ENCODE measurements at places on chromosomes 6 and 20. TPM values are rescaled to one million over a fixed set of nuclear protein-coding genes. Genes with fewer than 3 reads are reported as not detected.

The OGFR gene
- 13.0 TPM for polyA plus RNA-seq

The LAMA2 gene
- 146 TPM for polyA plus RNA-seq

The OSTM1 gene
- 28.3 TPM for polyA plus RNA-seq

The VSX1 gene
- not detected for polyA plus RNA-seq

The TP53TG5 gene
- polyA plus RNA-seq: 0.41 TPM

The FAXC gene
- 1.7 TPM for polyA plus RNA-seq

The RAB44 gene
- polyA plus RNA-seq: 0.16 TPM

The LRRC73 gene
- polyA plus RNA-seq: 0.22 TPM

The HEY2 gene
- polyA plus RNA-seq: 9.1 TPM

The NFATC2 gene
- 4.8 TPM for polyA plus RNA-seq
